ENCODE measurements at places on chromosomes 5 and 9.

GRCh38 chr5:19701731-19702130, 286.3 kb downstream of the CDH18 start:
- no peak for DNase-seq

DNA sequence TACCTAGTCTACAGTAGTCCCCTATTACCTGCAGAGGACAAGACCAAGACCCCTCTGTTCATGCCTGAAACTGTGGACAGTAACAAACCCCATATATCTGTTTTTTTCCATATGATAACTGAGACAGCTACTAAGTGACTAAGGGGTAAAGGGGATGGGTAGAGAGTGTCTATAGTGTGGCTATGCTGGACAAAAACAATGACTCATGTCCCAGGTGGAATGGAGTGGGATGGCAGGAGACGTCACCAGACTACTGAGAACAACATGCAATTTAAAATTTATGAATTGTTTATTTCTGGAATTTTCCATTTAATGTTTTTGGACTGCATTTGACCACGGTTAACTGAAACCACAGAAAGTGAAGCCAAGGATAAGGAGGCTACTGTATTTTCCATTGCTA, 171.8 kb downstream of the AGTPBP1 start:
- DNase-seq, result peak; percentile 56

GRCh38 chr5:119269061-119269944, 86.5 kb upstream of the TNFAIP8 start:
- DNase-seq, result peak; percentile 4

GRCh38 chr5:95842854-95843544, 20.5 kb upstream of the GLRX start:
- DNase-seq, result no peak

GRCh38 chr9:93962017-93962416, 6.9 kb upstream of the BARX1 start:
- DNase-seq, result no peak

GRCh38 chr9:739362-739761, 102.1 kb upstream of the DMRT1 start:
- no peak for DNase-seq

- no peak for DNase-seq
Measured at GRCh38 chr5:172791286-172791685, 20.3 kb upstream of the DUSP1 start.

- no peak for DNase-seq
Measured at GRCh38 chr9:130467316-130467715, 22.6 kb downstream of the ASS1 start.

DNA sequence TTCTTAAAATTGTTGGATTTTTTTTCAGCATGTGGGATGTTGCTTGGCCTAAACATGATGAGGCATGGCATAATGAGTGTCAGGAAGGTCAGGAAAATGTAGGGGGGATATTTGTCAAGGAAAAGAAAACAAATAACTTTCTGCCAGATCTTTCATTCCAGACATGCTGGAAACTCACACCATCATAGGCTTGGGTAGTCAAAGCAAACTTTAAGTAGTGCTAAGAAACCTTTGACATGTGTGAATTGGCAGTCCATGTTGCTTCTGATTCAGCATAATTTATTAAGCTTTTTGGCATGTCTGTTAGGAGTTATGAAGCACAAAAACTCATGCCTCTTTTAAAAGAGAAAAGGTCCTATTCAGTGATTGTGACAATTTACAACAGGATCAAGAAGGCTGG, 61.3 kb upstream of the MTAP start:
- no peak for DNase-seq

GRCh38 chr5:149141224-149141956, at the start of gene ABLIM3:
TSS of gene ABLIM3 (plus strand) at chr5:149141493. CDS start at chr5:149142096, 603 bp downstream.
- DNase-seq, result peak; percentile 87

GRCh38 chr5:34736445-34737115, 80.5 kb downstream of the RAI14 start:
- no peak for DNase-seq

DNA sequence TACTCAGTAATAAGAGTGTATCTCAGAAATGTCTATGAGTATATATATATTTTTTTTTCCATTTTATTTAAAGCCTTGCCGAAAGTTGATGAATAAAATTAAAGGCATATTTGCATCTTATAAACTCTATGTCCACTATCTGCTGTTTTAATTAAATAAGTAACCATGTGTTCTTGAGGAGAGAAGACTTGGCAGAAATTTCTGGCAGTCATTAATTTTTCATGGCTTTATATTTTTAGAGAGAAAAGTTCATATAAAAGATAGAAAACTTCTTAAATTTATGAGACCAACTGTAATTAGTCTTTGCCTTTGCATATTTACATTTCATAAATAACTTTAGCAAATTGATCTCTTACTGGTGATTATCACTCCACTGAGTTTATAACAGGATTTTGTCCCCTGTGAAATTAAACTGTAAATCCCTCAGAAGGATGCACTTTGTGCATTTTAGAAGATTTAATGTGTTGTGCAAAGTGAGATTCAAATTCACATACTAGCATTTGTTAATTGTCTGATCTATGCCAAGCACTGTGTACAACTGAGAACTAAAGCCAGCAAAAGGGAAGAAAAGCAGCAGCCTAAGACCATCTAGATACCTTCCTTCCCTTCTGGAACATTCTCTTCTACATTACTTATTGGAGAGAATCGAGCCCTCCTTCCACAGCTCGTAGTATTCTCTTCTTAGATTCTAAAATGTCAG, 108.7 kb downstream of the SNCAIP start:
- DNase-seq, result no peak

DNA sequence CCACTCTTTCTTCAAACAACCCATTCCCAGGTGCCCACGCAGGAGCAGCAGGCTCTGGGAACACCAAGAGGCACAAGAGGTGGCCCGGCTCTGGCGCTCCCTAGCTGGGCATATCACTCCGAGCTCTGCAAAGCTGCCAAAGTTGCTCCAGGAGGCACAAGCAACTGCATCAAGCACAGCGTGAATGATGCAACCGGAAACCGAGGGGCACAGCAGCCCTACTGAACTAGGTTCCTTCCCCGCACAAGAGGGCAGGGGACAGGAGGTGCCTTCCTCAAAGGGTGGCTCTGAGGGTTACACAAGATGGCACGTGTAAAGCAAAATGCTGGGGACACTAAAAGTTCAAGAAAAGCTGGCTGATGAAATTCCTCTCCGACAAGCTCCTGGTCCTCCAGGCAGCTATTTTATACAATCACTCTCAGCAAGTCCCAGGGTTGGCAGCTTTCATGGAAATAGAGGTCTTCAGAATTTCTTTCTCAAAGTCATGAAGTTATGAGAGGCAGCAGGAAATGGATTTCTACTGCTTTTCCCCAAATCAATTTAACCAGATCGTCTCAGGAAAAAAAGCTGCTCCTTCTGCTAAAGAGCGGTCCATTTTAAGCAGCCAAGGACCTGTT, 22.9 kb downstream of the PSMB7 start:
- no peak for DNase-seq

DNA sequence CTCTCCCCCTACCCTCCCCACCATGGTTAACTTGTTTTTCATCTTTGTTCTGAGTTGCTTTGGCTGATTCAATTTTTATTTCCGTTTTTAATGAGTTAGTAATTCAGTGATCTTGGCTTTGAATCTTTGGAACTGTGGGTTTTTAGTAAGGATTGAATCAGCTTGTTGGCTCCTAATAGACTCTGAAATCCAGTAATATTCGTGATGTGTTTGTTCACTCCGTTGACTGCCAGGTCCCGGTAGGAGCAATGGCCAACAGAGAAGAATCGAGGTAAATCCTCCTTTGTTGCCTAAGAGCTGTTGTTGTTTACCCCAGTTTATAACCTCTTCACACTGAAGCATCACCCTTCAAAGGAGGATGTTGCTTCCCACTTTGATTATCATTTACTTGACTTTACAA, 92.7 kb downstream of the PCSK1 start:
- no peak for DNase-seq

- DNase-seq, result no peak
Measured at GRCh38 chr9:85466834-85467233, 274.9 kb downstream of the AGTPBP1 start.

- no peak for DNase-seq
Measured at GRCh38 chr9:4507306-4508130, 17.2 kb downstream of the SLC1A1 start.

GRCh38 chr9:121742923-121743322, 91.5 kb downstream of the DAB2IP start:
- no peak for DNase-seq

DNA sequence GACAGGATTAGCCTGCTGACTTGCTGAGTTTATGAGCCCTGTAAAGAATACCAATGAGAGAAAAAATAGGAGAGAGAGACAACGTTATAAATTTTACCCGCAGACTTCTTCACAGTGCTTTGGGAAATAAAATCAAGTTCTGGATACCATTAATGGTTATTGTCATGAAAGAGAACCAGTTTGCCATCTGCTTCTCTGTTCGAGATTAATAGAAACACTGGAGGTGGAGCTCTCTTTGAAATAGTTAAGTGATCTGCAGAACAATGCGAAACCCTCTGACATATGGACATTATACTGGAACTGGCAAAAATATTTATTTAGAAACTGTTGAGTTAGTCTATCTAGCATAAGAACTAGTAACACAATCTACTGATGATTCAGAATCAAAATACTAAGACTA, 500.7 kb downstream of the CDH12 start:
- no peak for DNase-seq

DNA sequence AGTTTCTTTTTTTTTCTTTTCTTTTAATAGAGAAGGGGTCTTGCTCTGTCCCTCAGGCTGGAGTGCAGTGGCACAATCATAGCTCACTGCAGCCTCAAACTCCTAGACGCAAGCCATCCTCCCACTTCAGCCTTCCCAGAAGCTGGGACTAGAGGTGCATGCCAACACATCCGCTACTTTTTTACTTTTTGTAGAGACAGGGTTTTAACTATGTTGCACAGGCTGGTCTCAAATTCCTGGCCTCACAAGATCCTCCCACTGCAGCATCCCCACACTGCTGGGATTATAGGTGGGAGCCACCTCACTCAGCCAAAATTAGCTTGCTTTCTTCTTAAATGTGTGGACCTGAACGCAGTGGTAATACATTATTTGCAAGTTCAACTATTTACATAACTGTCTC, 66.1 kb downstream of the SERINC5 start:
- DNase-seq, result no peak

DNA sequence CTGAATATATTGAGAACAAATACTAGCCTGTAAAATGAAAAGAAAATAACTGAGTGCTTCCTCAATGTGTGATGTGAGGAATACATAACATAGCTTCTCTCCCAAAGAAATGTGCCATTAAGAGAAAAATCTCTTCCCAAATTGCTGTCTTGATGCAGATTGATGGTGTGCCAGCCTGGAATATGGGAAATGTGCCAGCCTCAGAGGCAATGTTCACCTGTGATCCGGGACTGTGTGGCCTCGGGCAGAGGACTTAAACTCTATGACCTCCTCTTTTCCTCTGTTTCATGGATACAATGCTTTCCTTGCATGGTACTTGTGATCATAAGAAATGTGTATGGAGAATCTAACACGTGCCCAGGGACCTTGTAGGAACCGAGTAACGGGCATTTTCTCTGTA, 370.9 kb downstream of the DIRAS2 start:
- no peak for DNase-seq

GRCh38 chr5:133942614-133943474, 25.6 kb downstream of the C5orf15 start:
- peak; percentile 55 for DNase-seq

DNA sequence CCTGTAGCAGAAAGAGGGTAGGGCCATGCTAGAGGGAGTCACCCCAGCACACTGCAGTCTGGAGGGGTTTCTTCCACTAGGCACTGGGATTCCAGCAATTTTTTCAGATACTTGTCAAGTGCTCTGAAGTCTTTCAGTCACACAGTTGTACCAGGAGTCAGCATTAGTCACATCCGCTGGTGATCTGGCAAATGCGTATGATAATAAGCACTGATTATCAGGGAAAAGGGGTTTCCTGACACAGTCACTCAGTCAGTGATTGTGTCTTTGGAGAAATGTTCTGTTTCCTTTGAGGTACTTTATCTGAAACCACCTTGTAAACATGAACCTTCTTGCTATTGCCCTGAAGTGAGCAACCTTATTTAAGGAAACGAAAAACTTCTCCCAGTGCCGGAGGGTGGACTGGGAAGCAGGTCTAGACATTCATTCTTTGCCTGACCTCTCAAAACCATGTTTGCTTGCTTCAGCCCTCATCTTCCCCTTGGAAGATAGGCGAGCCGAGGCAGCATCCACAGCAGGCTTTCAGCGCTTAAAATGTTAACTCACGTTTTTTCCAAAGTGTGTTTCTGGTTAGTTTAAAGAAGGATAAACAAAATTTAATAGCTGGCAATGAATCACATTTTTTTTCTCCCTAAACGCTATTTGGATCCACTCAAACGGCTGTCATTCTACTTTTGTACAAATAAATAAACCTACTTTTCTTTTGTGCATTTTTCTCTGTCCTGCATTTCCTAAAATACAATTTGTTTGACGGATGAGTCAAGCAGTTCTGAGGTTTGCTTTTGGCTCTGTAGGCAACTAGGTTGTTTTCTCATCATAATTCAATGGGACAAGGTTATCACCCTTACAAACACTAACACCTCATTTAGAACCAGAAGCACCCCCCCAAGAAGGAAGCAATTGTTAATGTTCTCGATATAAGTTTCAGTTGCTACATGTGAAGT, 77.7 kb downstream of the FOXD1 start:
- DNase-seq, result peak; percentile 64

- peak; percentile 53 for DNase-seq
Measured at GRCh38 chr9:33489066-33489465, 15.3 kb upstream of the NOL6 start.

DNA sequence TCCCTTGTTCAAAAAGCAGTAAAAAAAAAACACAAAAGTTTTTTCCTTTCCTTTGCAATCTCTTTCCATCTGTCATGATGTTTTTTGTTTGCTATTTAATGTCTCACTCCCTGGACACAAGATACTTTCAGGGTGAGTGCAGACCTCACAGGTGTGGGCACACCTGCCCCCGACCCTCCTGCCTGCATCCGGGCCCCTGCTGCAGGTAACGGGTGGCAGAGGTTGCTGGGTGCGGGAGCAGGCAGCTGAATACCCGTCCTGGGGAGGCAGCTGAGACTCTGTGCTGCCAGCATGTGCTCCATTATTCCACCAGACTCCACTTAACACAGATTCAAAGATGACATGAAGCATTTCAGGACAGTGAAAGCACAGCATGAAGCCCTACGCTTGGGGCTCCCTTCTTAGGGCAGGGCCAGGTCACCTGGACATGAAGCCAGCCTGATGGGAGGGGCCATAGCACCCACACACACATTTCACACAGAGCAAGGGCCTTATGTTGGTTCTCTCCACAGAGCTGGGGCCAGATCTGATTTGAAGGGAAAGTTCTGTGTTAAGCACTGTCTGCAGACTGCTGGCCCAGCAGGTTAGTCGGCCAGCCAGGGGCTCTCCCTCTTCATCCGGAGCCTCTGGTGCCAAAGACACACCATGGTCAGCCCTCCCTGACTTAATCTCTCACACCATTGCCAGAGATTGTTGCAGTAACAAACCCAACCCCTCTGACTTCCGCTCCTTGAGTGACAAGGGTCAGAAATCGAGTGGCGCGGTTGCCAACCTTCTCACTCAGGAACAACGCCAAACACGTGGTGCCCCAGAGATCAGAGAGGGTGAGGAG, 13.0 kb downstream of the NEK6 start:
- no peak for DNase-seq

DNA sequence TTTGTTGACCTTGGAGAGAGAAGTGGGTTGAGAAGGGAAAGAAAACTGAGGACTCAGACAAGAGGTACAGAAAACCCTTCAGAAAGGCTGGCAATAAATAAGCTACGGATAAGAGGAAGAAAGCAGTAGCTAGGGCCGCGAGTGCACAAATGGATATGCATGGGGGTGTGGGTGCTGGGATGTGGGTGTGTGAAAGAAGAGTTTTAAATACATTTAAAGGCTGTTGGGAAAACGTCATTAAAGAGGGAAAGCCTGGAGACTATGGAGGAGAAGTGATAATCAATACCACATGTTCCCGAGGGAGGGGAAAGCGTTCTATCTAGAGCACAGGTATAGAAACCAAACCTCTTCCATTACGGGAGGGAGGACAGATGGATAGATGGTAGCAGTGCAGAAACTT, 177.2 kb downstream of the TSSK1B start:
- DNase-seq, result no peak

Data from AG08395 (cell line).